ENCODE measurements at places on chromosomes 12 and 14.

GRCh38 chr12:4114986-4115385 lies 158.6 kb upstream of the CCND2 start:
- DNase-seq = no peak

DNA sequence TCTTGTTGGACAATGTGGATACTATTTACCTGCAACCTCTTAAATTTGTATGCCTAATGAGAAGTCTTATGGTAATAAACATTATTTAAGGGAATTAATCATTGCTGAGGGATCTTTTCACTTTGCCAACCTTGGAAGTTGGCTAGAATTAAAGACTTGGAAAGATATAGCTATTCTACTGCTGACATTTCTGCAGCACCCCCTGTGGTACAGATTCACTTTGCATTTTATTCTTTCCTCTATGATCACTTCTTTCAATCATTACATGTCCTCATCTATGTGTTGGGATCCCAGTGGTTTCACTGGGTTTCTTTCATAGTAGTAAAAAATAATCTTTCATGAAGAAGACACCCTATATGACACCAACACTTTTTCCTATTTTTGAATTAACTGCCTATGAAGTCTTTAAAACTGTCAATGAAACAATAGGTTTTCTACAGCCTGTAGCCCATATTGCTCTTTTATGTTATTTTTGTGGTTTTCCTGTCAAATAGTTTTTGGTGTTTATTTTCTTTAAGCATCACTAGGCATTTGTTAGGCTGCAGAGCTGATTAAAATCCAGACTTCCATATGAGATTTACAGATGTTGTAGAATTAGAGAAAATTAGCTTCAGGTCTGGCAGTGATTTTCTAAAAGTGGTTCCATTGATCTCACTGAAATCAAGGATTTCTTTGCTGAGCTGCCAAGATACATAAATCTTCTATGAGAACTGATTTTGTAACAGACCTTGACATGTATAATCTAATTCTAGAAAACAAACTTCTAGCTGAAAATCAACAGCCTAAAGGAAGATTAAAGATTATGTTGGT lies 256.1 kb downstream of the NAV3 start:
- no peak for DNase-seq

DNA sequence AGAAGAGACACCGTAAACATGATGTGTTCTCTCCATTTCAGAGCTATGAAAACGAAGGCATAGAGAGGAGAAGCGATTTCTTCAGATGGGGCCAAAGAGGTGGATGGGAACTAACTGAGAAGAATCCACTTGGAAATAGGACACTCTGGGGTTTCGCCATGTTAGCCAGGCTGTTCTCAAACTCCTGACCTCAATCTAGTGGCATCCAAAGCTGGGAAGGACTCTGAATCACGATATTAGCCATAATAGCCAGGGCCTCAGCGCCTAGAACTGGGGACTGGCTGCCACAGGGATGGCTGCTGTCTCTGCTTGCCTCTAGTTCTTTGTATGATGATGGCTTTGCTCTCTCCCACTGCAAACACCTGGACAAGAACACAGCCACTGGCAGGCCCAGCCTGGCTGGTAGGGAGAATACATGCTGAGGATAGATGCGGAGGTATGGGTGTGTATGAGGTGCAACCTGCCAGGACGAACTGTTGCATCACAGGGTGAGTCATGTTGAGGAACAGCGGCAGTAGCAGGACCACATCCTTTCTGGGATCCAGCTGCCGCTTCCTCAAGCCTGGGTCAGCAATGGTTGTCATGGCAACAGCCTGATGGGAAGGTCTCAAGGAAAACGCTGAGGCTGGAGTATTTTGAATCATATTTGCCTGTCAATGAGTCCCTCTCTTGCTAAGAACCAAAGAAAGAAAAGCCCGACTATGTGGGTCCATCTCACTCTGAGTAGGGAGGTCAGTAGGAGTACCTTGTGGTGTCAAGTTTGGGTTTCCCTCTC lies 31.1 kb downstream of the CCDC177 start:
- no peak for DNase-seq

- no peak for DNase-seq
Measured at GRCh38 chr12:15444523-15444922, 122.2 kb downstream of the PTPRO start.

DNA sequence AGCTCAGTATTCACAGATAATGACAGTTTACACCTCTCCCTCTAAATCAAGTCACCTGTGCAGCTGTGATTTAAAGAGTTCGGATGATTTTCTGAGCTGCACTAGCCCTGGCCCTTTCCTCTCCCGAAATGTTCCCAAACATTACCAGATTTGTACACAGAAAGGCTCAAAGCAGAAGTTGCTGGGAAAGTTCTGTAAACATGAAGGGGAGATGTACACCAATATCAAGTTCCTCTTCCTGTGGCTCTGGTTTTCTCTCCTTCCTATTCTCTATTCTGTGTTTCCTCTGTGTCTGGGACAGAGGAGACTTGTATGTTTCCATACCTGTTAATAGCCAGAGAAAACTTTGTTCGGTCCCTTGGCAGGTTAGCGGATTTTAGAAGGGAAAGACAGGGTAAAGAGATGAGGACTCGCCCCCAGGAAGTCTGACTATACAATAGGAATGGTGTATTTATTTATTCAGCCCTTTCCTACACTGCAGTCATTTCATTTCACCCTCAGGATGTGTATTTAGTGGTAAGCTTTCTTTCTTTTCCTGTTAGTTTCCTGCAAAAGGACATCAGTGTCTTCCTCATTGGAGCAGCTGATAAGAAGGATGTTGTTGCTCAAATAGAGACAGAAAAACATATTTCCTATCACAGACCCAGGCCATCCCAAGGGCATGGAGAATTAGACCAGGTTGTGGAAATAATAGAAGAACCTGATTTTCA lies 7.6 kb upstream of the NUMB start:
- DNase-seq = no peak

Measured in NCI-H1436 treated with DMSO at 0.1 percent for 48 hours (cell line).